ENCODE measurements at places on chromosomes 3 and 15.
A peak's percentile ranks its signal among the peaks of the same experiment; 100 is the strongest.

GRCh38 chr3:40035177-40035576 lies 225.8 kb downstream of the MYRIP start:
- no peak for DNase-seq
- no peak overlapping the region for H3K4me3 ChIP-seq
- no peaks in the 10 kb centered on the region for H3K27me3 ChIP-seq
- H3K27ac ChIP-seq = no peak overlapping the region
- no peaks in the 10 kb centered on the region for H3K4me1 ChIP-seq
- H3K36me3 ChIP-seq = no peaks in the 10 kb centered on the region

DNA sequence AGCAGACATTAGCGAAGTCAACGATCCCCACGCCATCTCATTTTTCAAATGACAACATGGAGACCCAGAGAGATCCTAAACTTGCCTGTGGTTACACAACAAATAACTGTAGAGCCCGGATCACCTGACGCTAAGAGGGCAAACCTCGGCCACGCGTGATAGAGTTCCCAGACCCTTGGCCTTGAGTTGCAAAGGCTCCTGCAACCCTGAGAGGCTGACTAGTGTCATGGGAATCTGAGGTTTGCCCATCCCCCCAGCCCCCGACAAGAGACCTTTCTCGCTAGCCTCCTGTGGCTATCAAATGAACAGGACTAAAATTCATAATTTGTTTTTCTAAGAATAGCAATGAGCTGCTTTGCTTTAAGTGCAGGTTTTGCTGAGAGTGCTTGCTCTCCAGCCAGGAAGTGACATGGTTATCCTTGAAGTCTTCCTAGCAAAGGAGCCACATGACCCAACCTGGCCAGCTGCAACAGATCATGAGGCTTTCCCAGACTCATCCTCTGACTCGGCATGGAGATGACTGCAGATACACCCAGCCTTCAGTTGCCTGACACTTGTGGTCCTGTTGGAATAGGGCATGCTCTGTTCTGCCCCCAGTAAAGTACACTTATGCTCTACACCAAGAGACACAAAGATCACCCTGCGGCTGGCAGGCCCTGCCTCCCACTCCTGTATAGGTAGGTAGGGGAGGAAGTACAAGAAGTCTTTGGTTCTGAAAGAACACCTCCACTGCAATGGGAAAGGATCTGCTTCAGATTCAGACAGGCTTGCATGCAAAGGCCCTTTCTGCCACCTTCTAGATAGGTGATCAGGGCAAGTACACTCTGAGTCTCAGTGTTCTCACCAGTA lies 36.0 kb downstream of the MCF2L2 start:
- H3K36me3 ChIP-seq = no peaks in the 10 kb centered on the region
- DNase-seq = no peak
- no peak overlapping the region for H3K4me3 ChIP-seq
- no peaks in the 10 kb centered on the region for H3K4me1 ChIP-seq
- no peak overlapping the region for H3K27ac ChIP-seq

- DNase-seq = no peak
- H3K36me3 ChIP-seq = no peaks in the 10 kb centered on the region
- no peaks in the 10 kb centered on the region for H3K4me1 ChIP-seq
- H3K27me3 ChIP-seq = no peaks in the 10 kb centered on the region
- H3K4me3 ChIP-seq = peak overlapping the region; percentile 62
Measured at GRCh38 chr15:39579487-39580116, 1.3 kb upstream of the THBS1 start.

GRCh38 chr15:40847223-40847961 lies 3.5 kb downstream of the SPINT1 start:
- no peaks in the 10 kb centered on the region for H3K4me1 ChIP-seq
- no peaks in the 10 kb centered on the region for H3K27me3 ChIP-seq
- DNase-seq = peak; percentile 97
- H3K36me3 ChIP-seq = no peaks in the 10 kb centered on the region

- no peaks in the 10 kb centered on the region for H3K4me1 ChIP-seq
- no peak overlapping the region for H3K27ac ChIP-seq
- DNase-seq = no peak
- no peak overlapping the region for H3K4me3 ChIP-seq
Measured at GRCh38 chr15:32967521-32967920, 227.0 kb downstream of the FMN1 start.

GRCh38 chr15:74964794-74965193 lies 8.2 kb upstream of the RPP25 start:
- no peak for DNase-seq
- no peaks in the 10 kb centered on the region for H3K36me3 ChIP-seq
- no peak overlapping the region for H3K4me3 ChIP-seq

DNA sequence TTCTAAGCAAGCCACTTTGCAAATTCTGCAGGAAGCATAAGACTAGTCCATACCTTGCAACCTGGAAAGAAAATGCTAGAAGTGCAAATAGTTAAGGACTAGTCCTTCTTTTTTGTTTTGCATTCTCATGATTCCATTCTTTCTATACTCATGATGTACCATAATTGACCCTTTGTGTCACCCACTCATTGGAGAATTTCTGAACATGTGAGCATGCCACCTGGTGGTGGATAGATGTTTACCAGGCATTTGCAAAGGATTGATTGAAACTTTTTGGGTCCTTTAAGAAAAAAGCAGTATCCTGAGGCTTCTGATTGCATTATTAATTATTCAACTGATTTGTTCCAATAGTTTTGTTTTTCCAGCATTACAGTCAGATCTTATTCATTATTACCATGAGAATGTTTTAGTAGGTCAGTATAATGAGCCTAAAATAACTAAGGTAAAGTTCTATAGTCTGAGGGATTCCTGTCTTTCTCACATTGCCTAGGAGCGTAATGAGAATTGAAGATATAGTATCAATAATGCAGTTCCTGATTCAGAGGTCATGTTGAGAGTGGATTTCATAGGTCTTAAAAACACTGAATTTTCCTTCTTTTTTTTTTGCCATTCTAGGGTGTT lies 20.2 kb upstream of the DIPK2A start:
- H3K4me1 ChIP-seq = no peaks in the 10 kb centered on the region
- H3K27me3 ChIP-seq = no peaks in the 10 kb centered on the region
- DNase-seq = no peak
- no peaks in the 10 kb centered on the region for H3K36me3 ChIP-seq
- no peak overlapping the region for H3K27ac ChIP-seq

All from colonic mucosa (tissue), 4 donors.